Stimulated activated CD8-positive, alpha-beta memory T cell treated with anti-CD3 and anti-CD28 coated beads, Interleukin-2, amount 100 ng/mL, for 1 hour (primary cell): ENCODE measurements at places on chromosomes 13 and 19.

GRCh38 chr13:28314879-28315278 is 176.5 kb downstream of the PAN3 start:
- DNase-seq = no peak

DNA sequence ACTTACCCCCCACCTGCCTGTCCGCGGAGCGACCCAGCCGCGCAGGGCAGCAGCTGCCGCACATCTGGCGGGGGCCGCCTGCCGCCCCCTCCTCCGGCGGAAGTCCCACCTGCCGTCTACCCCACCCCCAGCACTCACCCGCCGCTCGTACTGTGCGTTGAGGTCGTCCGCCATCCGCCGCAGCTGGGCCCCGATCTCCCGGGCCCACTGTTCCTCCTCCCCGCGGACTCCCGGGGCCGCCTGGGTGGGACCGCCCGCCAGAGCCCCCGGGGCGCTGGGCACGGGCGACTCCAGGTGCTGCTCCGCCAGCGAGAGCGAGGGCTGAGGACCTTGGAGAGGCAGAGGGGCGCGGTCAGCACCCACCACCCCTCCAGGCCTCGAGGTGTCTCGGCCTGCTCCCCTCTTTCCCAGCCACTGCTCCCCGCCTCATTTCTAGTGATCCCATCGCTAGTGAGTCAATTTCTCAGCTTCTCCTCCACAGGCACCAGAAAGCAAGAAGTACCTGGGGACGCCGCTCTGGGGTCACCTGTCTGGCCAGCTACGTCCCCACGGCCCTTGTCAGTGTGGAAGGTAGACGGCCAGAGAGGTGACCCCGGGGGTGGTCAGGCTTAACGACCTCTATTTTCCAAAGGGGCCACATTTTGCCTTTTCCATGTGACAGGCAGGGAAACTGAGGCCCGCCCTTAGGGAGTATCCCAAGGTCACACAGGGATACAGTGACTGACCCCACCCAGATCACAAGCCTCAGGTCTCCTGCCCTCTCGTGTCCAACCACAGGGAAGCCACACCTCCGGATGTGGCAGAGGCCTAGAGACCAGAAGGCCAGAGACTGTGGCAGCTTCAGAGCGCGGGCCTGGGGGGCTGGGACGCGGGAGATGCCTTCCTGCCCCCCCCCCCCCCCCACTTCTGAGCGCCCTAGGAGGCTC is 4.3 kb downstream of the BBC3 start:
- DNase-seq = no peak

DNA sequence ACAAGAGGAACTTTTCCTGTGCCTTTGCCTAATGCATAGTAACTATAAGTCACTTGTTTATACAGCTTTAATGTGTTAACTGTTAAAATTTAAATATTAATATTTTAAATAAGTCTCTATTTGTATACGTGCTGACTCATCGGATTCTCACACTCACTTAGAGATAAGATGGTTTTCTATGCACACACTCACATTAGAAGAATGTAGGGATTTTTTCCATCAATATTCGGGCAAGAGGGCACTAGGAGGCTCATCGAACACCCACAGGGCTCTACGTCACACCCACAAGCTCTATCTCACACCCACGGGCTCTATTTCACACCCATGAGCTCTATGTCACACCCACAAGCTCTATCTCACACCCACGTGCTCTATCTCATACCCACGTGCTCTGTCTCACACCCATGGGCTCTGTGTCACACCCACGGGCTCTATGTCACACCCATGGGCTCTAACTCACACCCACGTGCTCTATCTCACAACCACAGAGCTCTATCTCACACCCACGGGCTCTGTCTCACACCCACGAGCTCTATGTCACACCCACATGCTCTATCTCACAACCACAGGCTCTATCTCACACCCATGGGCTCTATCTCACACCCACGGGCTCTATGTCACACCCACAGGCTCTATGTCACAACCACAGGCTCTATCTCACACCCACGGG is 73.4 kb downstream of the COL4A2 start:
- DNase-seq = no peak

DNA sequence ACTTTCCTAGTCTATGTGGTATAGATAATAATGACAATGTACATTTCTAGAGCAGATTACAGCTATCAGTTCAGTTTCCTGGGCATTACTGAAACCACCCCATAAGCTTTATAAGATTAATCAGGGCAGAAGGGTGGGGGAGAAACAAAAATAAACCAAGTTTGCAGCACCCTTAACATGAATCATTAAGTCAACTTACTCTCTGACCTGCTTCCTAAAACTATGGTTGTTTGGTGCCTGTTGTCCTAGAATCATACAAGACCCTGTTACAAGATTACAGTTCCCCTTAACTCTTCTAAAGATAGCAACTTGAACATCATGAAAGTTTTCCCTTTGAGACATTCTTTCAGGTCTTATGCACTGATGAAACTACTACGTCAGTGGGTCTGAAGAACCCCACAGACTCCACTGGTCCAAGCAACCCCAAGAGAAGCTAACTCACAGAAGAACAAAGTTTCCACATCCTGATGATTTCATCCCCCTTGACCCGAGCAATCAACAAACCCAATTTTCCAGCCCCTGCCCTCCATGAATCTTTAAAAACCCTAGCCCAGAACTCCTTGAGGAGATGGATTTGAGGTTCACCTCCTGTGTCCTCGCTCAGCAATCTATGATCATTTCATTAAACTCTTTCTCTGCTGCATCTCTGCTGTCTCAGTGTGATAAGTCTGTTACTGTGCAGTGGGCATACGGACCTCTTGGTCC is 336.5 kb downstream of the FOXO1 start:
- no peak for DNase-seq

GRCh38 chr13:80924596-80924995 is 583.7 kb upstream of the SPRY2 start:
- DNase-seq = no peak

GRCh38 chr19:39197808-39198207 is 1.0 kb downstream of the NCCRP1 start:
- DNase-seq = no peak

- no peak for DNase-seq
Observed at GRCh38 chr13:26019881-26020870, 31.6 kb downstream of the SHISA2 start.

DNA sequence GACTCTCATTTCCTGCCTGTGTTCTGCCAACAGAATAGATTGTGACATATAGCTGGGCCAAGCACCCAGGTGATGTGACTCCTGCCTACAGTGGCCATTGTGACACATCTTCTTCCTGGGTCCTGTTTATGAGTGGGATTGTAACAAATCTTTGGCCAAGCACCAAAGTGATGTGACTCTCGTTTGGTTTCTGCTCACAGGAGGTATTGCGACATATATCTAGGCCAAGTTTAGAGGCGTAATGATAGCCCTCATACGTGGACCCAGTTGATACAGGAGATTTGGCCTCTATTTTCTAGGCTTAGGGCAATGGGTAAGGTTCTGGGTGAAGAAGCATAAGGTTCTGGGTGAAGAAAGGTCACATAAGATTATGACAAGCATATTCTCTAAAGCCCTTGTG is 76.2 kb downstream of the ZNF208 start:
- DNase-seq = no peak

DNA sequence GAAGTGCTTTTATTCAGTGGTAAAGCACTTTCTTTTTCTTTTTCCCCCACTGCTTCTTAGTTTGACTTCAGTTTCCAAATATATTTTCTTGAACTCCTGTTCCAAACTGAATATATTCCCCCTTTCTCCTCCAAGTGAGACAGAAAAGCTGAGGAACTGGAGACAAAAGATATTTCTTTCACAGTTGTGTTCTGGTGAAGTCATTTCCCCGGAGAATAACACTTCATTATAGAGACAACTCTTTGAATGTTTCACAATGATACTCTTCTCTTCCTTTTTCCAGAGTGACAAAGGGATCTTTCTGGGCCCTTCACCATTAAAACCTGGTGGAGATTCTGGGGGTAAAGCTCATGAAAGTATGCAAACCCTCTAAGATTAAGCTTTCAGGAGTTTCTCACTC is 860.8 kb upstream of the SLITRK5 start:
- DNase-seq = no peak

GRCh38 chr13:24982333-24982999 is 113.5 kb upstream of the PABPC3 start:
- no peak for DNase-seq

DNA sequence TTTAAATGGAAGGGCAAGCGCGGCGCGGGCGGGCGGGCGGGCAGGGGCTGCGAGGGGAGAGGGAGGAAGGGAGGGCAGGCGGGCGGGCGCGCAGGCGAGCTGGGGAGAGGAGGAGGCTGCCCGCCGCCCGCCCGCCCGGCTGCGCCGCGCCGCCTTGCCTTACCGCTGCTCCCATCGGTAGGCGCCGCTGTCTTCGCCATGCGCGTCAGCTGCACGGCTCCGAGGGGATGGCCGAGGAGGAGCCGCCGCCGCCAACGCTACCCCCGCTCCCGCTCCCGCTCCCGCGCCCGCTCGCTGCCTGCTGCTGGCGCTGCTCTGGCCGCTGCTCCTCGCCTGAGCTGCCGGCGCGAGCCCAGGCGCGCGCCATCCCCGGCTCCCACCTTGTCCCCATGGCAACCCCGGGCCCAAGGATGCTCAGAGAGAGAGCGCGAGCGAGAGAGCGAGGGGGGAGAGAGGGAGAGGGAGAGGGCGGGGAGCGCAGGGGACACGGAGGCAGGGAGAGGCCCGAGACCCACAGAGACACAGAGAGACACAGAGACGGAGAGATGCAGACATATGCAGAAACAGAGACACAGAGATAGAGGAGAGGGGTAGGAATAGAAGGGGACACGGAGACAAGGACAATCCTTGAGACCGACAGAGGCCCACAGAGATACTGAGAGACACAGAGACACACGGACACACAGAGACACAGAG is 40.3 kb downstream of the DEDD2 start:
- peak; percentile 43 for DNase-seq

DNA sequence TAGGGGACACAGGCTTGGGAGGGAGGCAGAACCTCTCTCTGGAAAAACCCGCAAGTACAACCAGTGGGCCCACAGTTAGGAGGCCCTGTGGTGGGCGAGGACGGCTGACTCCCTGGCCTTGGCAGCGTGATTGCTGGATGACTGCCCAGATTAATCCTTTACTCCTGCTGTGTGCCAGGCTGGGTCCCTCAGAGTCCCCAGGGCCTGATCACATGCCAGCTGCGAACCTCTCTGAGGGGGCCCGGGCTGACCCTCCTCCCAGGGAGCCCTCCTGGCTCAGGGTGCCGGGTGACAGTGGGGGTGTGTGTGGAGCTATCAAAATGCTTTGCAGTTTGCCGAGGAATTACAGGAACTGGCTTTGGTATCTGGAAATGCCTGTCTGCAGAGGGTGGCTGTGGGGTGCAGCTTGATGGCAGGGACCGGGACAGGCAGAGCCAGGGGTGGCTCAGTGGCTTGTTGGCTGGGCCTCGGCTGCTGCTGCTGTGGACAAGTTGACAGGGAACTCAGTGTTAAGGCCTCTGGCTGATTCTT is 48.9 kb downstream of the DNM2 start:
- no peak for DNase-seq

DNA sequence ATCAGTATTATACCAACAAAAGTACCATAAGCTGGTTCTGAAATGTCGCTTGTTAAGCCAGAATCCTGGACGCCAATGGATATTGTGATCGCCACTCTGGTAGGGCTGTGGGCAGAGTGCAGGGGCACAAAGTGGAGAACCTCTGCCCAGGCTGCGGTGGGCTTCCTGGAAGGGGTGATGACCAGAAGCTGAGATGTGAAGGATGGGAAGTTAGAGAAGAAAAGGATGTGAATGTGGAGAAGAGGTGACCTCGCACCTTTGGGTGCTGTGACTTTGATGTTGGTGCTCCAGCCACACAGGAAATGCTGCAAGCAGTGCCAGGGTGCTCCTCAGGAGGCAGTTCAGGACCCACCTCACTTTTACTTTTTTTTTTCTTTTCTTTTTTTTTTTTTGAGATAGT is 207.9 kb upstream of the MAB21L1 start:
- no peak for DNase-seq

DNA sequence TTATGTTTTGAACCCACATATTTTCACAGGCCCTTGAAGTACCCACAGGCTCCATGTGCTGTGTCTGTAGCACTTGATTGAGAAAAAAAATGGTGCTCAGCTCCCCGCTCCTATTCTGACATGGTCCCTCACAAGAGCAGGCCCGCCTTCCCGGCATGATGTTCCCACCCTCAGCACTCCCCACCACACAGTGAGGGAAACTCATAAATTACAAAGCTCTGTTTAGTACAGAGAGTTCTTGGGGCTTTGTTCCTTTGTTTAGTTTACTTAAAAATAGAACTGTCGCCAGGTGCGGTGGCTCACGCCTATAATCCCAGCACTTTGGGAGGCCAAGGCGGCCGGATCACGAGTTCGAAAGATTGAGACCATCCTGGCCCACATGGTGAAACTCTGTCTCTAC is 25.9 kb upstream of the ABCC4 start:
- DNase-seq = no peak

DNA sequence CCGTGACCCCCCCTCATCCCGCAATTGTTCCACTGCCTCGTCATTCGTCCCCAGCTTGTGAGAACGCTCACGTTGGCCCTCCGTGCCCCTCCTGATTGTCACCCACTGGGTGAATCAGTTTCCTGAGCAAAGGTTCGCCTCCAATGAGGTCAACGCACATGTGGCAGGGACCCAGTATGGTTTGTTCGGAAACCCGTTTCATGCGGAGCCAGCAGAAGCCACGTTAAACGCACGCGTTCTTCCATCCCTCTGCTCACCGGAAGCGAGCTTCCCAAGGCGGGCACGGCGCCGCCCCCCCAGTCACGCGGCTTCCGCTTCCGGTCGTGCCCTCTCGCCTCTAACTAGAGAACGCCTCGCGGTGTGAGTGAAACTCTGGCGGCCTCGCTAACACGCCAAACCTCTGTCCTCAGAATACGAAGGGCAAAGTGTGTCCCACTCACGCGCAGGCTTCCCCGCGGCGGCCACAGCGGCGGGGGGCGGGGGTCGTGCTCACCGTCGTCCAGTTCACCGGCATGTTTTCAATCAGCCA is 18.0 kb upstream of the CFAP97D2 start:
- DNase-seq = no peak

- DNase-seq = peak; percentile 24
Observed at GRCh38 chr13:113029487-113030258, 60.7 kb downstream of the MCF2L start.

DNA sequence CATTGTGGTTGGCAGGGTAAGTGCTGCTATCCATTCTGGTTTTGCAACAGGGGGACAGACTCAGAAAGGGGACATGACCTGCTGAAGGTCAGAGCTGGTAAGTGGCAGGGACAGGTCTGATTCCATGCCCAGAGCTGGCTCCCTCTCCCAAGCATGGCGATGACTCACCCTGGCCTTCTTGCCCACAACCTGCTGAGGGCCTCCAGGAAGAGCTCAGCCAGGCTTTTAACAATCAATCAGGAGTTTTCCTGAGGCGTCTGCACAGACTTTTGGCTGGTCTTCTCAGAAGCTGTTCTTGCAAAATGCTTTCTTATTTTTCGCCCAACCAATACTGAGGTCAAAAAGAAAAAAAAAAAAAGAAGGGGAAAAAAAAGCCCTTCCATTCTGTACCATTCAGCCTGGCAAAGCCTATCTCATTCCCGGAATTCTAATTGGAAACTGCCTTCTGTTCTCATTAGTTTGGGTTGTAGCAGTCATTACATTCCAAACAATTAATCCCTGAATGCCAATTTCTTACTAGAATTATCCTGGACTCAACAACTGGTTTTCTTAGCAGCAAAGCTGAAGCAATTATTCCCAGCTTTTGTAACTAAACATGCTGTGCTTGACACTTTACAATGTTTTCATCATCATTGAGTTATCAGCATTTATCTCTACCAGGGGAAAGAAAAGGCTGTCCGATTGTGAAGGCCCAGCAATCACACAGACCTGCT is 17.7 kb downstream of the SIAH3 start:
- DNase-seq = no peak
